Right renal pelvis (tissue), 4 donors: ENCODE measurements at places on chromosomes 1 and 21. TPM values are rescaled to one million over a fixed set of nuclear protein-coding genes. Genes with fewer than 3 reads are reported as not detected.

Gene CACNA1E
- polyA plus RNA-seq: 0.58 TPM

DNA sequence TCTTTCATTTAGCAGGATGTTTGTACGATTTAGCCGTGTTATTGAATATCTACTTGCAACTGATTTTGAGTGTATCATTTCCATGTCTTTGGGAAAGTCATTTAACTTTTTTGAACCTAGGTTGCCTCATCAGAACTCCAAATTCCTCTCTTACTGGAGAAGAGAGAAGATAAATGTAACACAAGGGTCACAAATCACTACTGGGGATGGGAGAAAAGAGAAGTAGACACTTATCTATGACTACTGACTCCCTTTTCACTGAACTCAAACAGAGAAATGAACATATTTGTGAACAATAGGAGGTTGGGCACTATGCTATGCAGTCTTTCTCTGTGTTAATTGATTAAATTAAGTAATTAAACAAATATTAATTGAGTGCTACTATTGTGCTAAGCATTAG lies 42.2 kb downstream of the TENT5C start:
- no peak for DNase-seq

DNA sequence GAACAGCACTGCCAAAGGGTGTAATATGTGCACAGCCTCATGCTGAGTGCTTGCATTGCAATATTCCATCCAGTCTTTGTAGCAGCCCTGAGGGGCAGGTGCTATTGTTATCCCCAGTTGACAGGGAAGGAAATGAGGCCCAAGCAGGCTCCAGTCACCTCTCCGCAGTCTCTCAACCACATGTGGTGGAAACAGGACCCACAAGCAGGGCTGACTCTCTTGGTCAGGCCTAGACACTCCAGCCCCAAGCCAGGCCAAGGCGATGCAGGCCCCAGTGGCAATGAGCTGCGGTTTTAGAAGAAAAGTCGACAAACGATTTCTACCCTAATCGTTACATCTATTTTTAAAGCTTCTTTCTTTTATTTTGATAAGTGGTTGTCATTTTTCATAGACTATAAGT lies 52.6 kb upstream of the GADD45A start:
- DNase-seq: no peak

GRCh38 chr1:103084181-103084580 lies 24.1 kb downstream of the COL11A1 start:
- DNase-seq: no peak
